Sciatic nerve (tissue), 2 donors: ENCODE measurements at places on chromosomes 4 and X. TPM values are rescaled to one million over a fixed set of nuclear protein-coding genes. Genes with fewer than 3 reads are reported as not detected.

DNA sequence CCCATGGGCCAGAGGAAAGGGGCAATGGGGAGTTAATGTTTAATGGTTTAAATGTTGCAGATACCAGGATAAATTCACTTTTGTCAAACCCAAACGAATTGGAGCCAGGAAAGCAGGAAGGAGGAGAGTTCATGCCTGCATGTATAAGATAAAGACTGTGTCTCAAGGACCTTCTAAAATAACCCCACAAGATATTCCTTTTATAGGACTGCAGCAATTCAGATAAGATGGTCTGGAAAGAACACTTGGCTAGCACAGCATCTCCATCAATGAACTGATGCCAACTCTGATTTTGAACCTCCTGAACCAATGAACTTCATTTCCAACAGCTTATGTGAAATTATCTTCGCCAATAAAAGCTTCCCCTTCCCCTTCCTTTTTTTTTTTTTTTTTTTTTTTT lies 31.3 kb upstream of the LONRF3 start:
- no peak for DNase-seq

- DNase-seq: no peak
These were observed 221.0 kb downstream of the ADAM29 start for GRCh38 chr4:175139205-175139604.

- DNase-seq: no peak
These were observed 23.1 kb downstream of the WDR19 start for GRCh38 chr4:39205476-39205875.

DNA sequence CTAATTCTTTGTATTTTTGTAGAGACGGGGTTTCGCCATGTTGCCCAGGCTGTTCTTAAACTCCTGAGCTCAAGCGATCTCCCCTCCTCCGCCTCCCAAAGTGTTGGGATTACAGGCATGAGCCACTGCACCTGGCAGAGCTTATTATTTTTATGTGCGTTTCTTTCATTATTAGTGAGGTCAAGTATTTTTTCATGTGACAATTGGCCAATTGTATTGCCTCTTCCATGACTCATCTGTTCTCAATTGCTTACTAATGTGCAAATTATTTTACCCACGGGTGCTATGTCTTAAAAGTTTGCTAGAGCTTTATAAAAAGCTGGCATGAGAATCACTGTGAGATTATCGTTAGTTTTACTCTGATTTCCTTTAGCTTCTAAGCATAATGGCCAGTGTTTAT lies 13.0 kb upstream of the ARX start:
- DNase-seq: no peak

DNA sequence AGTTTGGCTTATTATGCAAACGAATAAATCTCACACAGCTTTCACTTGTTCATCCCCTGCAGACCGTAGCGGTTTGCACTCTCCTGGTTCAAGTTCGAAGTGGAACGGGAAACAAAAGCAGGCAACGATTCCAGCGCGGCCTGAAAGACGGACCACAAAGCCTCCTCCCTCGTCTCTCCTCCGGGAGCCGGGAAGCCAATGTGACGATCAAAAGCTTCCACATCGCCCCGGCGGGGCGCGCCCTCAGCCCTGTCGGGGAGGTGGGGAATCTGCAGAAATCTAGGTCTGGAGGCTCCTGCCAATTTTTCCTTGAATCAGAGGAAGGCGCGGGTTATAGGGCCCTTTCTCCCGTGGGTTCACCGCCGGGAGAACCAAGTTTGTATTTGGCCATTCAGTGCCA lies 16.9 kb upstream of the ZIC3 start:
- no peak for DNase-seq

GRCh38 chrX:40058719-40059118 lies 39.0 kb downstream of the BCOR start:
- no peak for DNase-seq

DNA sequence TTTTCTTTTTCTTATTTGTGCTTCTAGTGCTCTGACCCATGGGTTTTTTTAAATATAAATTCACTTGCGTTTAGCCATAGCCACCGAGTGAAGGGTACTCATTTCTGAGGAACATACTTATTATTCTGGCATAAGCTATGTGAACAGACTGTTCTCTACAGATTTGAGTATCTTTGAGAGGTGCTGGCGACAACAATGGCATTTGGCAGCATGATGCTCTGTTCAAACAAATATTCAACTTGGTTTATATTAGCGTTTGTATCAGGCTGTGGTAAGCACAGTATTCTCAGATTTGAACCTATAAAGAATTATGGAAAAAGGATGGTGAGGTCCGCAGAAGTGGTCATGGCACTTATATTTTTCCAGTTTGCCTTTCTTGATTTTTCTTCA lies 108.7 kb upstream of the LIMCH1 start:
- DNase-seq: no peak

GRCh38 chrX:150779385-150779784 lies 86.2 kb downstream of the MTMR1 start:
- no peak for DNase-seq

- no peak for DNase-seq
These were observed 40.5 kb downstream of the USP38 start for GRCh38 chr4:143225167-143225566.

- no peak for DNase-seq
These were observed 169.6 kb downstream of the RAPGEF2 start for GRCh38 chr4:159272273-159273140.

- DNase-seq: no peak
These were observed 52.7 kb upstream of the ZCCHC13 start for GRCh38 chrX:74251006-74251930.

DNA sequence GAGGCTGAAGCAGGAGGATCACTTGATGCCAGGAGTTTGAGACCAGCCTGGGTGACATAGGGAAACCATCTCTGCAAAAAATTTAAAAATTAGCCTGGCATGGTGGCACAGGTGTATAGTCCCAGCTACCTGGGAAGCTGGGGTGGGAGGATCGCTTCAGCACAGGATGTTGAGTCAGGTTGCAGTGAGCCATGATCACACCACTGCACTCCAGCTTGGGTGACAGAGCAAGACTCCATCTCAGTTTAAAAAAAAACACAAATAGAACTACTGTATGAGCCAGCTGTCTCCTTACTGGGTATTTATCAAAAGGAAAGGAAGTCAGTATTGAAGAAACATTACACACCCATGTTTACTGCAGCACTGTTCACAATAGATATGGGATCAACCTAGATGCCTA lies 138.7 kb downstream of the RAP1GDS1 start:
- no peak for DNase-seq

- no peak for DNase-seq
These were observed 32.2 kb downstream of the FNIP2 start for GRCh38 chr4:158801066-158801465.

GRCh38 chr4:104472766-104473165 lies 21.9 kb downstream of the CXXC4 start:
- no peak for DNase-seq

- DNase-seq: no peak
These were observed 5.0 kb upstream of the RPS6KA3 start for GRCh38 chrX:20271730-20272129.

DNA sequence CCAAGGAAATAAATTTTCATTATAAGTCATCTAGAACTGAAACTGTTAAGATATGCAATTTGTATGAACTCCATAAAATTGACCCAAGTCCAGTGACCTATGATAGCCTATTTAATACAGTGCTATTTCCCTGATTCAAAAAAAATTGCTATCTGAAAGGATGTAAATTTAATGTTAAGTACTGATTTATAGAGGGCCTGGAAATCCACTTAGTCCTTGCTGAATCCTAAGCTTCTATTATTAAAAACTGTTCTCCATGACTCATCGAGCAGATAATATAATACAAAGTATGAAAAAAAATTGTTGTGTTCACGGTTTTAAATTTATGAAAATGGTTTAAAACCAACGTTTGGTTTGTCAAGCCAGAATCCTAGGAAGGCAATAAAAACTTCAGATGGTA lies 704.8 kb upstream of the AADAT start:
- DNase-seq: no peak

DNA sequence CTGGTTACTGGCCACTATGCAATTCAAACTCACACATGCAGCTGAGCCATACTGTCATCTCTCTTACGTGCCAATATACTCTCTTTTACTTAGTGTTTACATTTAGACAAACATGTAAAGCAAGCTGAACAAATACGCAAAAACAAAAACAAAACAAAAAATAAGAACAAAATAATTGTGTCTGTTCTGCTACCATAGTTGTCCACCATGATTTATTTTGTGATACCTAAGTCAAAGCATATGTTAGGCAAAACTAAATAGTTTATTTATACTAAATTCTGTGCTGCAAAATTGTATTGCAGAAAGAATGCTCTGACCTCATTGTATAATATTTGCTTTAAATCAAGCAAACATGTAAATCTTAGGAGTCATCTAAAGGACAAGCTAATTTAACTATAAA lies 943.2 kb upstream of the AGA start:
- DNase-seq: no peak

GRCh38 chr4:135144498-135144897 lies 942.9 kb upstream of the PABPC4L start:
- DNase-seq: no peak

DNA sequence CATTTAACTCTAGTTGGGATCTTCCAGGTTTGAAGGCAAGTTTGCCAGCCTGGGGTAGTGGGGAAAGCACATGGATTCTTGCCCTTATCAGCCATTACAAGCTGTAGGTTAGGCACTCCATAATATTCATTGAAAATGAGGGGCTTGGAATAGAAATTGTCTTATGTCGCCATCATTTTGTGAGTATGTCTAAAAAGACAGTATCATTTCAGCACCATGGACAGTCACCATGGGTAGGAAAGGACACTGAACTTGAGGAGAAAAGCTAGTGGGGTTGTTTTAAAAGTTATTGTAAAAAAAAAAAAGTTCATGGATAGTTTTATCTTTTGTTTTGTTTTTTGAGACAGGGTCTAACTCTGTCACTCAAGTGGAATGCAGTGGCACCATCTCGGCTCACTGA lies 356.1 kb downstream of the HNRNPD start:
- no peak for DNase-seq

- no peak for DNase-seq
These were observed 178.7 kb upstream of the MAGEE2 start for GRCh38 chrX:75963774-75964173.

- no peak for DNase-seq
These were observed 101.6 kb downstream of the FAM193A start for GRCh38 chr4:2637956-2638552.

DNA sequence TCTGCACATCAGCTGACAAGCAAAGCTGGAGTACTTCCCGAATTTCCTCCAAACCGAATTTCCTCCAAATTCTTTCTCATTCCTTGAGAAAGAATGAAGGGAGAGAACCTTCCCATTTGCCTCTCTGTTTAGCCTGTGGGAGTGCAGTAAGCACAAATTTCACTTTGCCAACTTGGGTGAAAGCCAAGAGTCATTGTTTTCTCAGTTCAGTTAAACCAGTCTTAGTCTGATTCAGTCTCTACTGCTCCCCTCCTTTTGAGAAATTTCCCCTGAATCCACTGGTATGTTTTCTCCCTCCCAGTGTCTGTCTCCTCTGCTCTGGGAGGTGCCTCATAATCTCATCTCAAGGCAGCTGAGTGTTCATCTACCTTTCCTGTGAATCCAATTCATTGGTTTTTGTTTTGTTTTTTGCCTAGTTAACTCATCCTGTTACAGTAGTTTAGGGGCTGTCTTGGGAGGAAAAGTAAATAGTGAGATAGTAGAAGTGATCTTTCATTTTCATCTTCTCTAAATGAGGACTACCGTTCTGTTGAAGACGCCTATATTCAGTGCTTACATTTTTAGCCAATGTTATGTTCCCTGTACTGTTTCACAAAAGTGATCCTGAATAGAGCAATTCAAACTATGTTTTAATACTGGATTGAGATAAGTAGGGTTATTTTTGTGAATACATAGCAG lies 49.0 kb downstream of the SYTL5 start:
- no peak for DNase-seq

- no peak for DNase-seq
These were observed 94.7 kb downstream of the BCOR start for GRCh38 chrX:40003071-40003427.

- DNase-seq: no peak
These were observed 578 bp upstream of the DKK2 start for GRCh38 chr4:107036584-107037198.

DNA sequence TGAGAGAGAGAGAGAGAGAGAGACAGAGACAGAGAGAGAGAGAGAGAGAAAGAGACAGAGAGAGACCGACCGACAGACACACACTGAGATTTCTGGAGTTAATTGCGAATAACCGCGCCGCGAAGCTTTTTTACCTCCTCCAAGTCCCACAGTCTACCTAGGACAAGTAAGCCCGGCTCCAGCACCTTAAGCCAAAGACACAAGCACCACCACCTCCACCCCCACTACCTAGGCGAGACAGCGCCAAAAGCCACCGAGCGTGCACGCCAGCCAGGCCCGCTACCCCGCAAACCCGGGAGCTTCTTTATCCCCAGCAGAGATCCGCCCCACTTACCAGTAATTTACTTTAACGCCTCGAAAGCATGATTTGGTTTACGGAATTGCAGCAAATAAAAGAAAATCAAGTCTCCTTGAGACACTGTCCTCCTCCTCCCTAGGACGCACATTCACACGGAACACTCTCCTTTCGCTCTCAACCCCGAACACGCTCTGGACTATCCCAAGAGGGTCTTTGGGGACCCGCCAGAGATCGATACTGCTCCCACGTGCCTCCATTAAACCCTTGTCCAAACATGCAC lies 649.6 kb upstream of the DIPK2B start:
- DNase-seq: no peak

DNA sequence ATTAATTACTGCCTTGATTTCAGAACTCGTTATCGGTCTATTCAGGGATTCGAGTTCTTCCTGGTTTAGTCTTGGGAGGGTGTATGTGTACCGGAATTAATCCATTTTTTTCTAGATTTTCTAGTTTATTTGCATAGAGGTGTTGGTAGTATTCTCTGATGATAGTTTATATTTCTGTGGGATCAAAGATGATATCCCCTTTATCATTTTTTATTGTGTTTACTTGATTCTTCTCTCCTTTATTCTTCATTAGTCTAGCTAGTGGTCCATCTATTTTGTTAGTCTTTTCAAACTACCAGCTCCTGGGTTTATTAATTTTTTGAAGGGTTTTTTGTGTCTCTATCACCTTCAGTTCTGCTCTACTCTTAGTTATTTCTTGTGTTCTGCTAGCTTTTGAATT lies 32.1 kb downstream of the CDX4 start:
- DNase-seq: no peak

GRCh38 chrX:16250296-16250695 lies 83.0 kb downstream of the MAGEB17 start:
- DNase-seq: no peak

DNA sequence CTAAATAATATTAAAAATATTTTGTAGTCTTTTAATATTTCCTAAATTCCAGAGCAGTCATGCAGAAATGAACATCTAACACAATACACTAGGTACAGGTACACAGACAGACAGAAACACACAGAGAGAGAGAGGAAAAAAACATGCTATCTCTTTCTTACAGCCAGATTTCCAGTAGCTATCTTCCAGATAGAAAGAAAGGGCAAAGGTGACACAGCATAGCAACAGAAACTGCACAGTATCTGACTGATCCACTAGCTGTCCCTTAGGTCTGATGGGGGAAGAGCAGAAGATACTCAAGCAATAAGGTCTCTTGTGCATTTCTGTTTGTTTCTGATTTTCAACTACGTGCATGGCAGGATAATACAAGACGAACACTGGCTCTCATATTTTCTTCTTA lies 7.8 kb downstream of the FBXW7 start:
- DNase-seq: no peak

The MAGEB10 gene
- not detected for total RNA-seq

The NPY2R gene
- not detected for total RNA-seq

The AR gene
- 13.1 TPM for total RNA-seq

The SLC10A4 gene
- total RNA-seq: not detected

The DDX53 gene
- total RNA-seq: not detected

The GABRB1 gene
- total RNA-seq: not detected

The SULT1B1 gene
- total RNA-seq: 1.3 TPM

The DDX60 gene
- total RNA-seq: 29.6 TPM

The TLR8 gene
- 2.8 TPM for total RNA-seq

The C1QTNF7 gene
- total RNA-seq: 3.3 TPM

The LNX1 gene
- 7.9 TPM for total RNA-seq

The PDLIM3 gene
- 9.8 TPM for total RNA-seq
